ENCODE measurements at places on chromosomes 5 and 9. TPM values are rescaled to one million over a fixed set of nuclear protein-coding genes. Genes with fewer than 3 reads are reported as not detected.
A peak's percentile ranks its signal among the peaks of the same experiment; 100 is the strongest.

- peaks cover 5% of the 10 kb centered on the region for H3K36me3 ChIP-seq
- H3K27me3 ChIP-seq: no peaks in the 10 kb centered on the region
- DNase-seq: no peak
- peaks cover 2% of the 10 kb centered on the region for H3K4me1 ChIP-seq
- no peak overlapping the region for H3K4me3 ChIP-seq
- H3K27ac ChIP-seq: no peak overlapping the region
Measured at GRCh38 chr9:6897898-6898302, 140.1 kb downstream of the KDM4C start.

Gene TMEM245
- total RNA-seq: 37.9 TPM

Gene RETREG1
- 3.4 TPM for total RNA-seq

DNA sequence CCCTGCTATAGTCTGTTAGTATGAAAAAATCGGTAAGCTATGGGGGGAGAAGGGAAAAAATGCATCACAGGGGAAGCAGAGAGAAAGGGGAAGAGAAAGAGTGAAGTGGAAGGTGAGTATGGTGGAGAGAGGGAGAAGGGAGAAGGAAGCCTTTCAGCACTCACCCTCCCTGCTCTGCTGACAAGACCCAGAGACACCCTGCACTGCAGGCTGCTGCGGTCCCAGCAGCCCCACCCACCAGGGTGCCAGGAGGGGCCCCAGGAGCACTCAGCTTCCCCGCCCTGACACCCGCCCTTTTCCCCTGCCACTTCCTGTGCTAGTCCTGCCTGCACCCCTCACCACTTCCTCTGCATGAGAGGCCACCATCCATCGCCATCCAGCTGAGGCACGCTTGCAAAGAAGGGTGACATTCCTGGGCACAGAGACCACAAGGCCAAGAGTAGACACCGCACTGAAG, 12.7 kb downstream of the STK10 start:
- no peaks in the 10 kb centered on the region for H3K36me3 ChIP-seq
- no peak overlapping the region for H3K27ac ChIP-seq
- H3K27me3 ChIP-seq: no peaks in the 10 kb centered on the region
- H3K4me3 ChIP-seq: no peak overlapping the region

GRCh38 chr9:136526625-136527066, 19.2 kb downstream of the NOTCH1 start:
- no peak overlapping the region for H3K27ac ChIP-seq
- peaks cover 8% of the 10 kb centered on the region for H3K36me3 ChIP-seq
- H3K4me1 ChIP-seq: no peaks in the 10 kb centered on the region
- H3K4me3 ChIP-seq: no peak overlapping the region
- no peak for DNase-seq

DNA sequence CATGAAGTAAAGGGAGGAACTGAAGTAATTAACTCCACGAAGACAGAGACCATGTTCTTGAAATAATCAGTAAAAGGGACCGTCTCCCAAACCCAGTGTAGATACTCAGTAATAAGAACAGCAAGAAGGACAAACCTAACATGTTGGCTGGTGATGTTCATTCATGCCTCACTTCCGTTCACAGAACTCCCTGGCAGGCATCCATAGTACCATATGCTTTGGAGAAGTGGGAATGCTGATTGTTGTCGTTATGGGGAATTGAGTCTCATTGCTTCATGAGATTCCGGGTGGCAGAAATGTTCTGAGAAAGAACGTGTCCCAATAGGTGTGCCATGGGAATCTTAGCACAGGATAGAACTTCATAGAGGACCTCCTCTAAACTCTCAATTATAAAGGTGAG, 452.3 kb downstream of the ZSWIM6 start:
- no peak for DNase-seq
- no peak overlapping the region for H3K4me3 ChIP-seq
- H3K27ac ChIP-seq: no peak overlapping the region
- H3K4me1 ChIP-seq: no peaks in the 10 kb centered on the region
- no peaks in the 10 kb centered on the region for H3K36me3 ChIP-seq

DNA sequence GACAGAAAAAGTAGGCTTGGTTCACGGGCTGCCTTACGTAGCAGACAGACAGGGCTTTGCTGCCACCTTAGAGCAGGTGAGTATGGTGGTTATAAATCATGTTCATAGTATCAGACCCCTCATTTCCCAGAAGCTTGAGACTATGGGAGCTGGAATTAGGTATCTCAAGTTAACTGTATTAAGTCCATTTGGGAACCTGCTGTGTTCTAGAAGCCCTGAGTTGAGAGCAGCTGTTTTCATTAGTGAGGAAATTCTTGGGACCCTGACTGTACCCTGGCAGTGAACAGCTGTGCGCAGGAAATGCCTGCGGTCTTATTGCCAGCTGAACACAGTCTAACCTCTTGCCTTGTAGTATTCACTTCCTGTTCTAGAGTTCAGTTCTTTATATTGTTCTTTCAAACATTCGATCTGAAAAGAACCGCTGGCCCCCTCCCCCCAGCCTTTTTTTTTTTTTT, 29.8 kb downstream of the UGCG start:
- no peak overlapping the region for H3K27ac ChIP-seq
- H3K4me3 ChIP-seq: no peak overlapping the region
- DNase-seq: no peak
- H3K36me3 ChIP-seq: peaks cover 23% of the 10 kb centered on the region
- no peaks in the 10 kb centered on the region for H3K27me3 ChIP-seq

- H3K4me1 ChIP-seq: no peaks in the 10 kb centered on the region
- H3K36me3 ChIP-seq: peaks cover 18% of the 10 kb centered on the region
- H3K4me3 ChIP-seq: no peak overlapping the region
Measured at GRCh38 chr5:142122121-142122520, 13.5 kb downstream of the NDFIP1 start.

DNA sequence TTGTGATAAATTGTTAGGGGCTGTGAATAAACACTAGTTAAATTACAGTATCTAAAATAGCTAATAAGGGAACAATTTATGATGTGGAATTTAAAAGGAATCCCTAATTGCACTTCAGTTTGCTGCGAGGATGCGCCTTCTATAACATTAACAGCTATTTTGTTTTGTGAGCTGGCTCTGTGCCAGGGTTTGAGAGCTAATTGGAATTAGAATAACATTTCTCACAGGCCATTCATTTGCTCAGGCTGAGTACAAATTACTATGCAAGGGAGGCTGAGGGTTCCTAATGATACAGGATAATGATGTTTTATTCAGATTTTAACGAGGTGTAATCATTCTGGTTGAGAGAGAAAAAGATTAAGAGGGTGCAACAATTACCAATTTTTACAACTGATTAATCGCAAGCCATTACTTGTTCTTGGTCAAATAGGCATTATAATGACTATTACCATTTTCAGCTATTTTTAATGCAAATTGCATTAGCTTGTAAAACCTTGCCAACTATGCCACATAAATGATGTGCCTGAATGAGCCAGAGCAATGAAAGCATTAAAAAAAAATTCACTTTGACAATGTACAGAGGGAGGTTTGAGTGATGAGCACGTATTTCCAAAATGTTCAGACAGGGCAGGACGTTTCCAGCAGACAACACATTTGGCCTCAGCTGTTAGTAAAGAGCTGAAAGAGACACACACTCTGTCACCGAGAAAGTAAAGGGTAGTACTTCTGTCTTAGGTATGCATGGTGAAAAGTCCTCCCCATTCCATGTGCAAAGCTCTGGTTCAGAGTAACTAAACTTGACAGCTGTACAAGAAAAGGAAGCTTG, 576.5 kb downstream of the TLE1 start:
- DNase-seq: no peak
- H3K27me3 ChIP-seq: no peaks in the 10 kb centered on the region
- no peak overlapping the region for H3K4me3 ChIP-seq

- H3K4me3 ChIP-seq: no peak overlapping the region
- H3K36me3 ChIP-seq: peaks cover 5% of the 10 kb centered on the region
- H3K27me3 ChIP-seq: no peaks in the 10 kb centered on the region
- peak overlapping the region; percentile 30 for H3K27ac ChIP-seq
- peaks cover 11% of the 10 kb centered on the region for H3K4me1 ChIP-seq
- no peak for DNase-seq
Measured at GRCh38 chr9:123073991-123074422, 40.5 kb downstream of the GPR21 start.

Gene CDKN2A
- 0.35 TPM for total RNA-seq

DNA sequence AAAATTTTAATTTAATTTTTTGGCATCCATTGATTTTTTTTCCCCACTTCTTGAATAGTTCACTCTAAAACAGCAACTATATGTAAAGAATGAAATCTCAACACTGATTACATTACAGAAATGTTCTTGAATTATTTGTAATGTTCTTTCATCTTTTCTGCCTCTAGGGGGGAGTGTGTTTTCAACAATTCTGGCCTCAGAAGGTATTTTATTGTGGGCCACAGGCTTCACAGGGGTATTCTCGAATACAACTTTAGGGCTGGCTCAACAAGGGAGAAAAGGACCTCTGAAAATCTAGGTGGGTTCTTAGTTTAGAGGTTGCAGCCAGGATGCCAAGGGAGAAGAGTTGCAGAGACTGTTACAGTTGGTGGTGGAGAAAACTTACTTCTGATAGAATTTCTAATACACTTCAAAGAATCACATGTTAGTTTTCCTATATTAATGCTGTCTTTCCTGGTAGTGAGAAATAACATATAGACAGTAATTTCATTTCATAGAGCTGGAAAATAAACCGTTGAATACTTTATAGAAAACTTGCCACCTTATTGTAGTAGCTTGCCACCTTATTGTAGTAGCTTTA, 3.6 kb upstream of the NPR3 start:
- H3K27me3 ChIP-seq: peaks cover 37% of the 10 kb centered on the region
- DNase-seq: no peak

- no peak overlapping the region for H3K27ac ChIP-seq
- peaks cover 13% of the 10 kb centered on the region for H3K36me3 ChIP-seq
- no peaks in the 10 kb centered on the region for H3K27me3 ChIP-seq
- DNase-seq: no peak
- H3K4me1 ChIP-seq: peaks cover 2% of the 10 kb centered on the region
Measured at GRCh38 chr9:124375726-124376125, 39.5 kb downstream of the PSMB7 start.

- H3K36me3 ChIP-seq: no peaks in the 10 kb centered on the region
- H3K4me3 ChIP-seq: no peak overlapping the region
- H3K27me3 ChIP-seq: no peaks in the 10 kb centered on the region
- H3K4me1 ChIP-seq: peaks cover 9% of the 10 kb centered on the region
- no peak overlapping the region for H3K27ac ChIP-seq
Measured at GRCh38 chr9:126407114-126407870, 80.7 kb downstream of the MVB12B start.

Gene PCDHB6
- not detected for total RNA-seq

Gene PCDHB12
- 2.3 TPM for total RNA-seq

- peak overlapping the region; percentile 85 for H3K4me3 ChIP-seq
- peaks cover 12% of the 10 kb centered on the region for H3K4me1 ChIP-seq
- no peaks in the 10 kb centered on the region for H3K36me3 ChIP-seq
Measured at GRCh38 chr5:1111241-1111726, 579 bp downstream of the SLC12A7 start.

- H3K27ac ChIP-seq: no peak overlapping the region
- no peak for DNase-seq
- H3K27me3 ChIP-seq: no peaks in the 10 kb centered on the region
- no peaks in the 10 kb centered on the region for H3K4me1 ChIP-seq
- H3K36me3 ChIP-seq: no peaks in the 10 kb centered on the region
Measured at GRCh38 chr9:99184110-99184474, 37.6 kb downstream of the ALG2 start.

Gene FYB1
- total RNA-seq: not detected

DNA sequence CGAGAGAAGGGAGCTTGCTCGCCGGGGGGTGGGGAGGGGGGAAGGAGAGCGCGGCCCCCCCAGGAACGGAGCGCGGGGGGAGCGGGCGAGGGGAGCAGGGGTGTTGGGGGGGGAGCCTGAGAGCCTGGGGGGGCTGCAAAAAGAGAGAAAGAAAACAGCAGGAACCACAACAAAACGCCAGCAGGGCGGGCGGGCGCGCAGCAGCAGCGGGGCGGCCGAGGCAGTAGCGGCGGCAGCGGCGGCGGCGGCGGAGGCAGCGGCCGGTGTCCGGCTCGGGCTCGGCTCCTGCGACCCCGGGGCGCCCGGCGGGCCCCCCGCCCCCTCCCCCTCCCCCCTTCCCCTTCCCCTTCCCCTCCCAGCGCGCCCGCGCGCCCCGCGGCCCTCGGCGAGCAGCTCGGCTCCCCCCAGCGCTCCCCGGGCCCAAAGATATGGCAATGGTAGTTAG, 1.6 kb downstream of the NR2F1 start:
- H3K27ac ChIP-seq: no peak overlapping the region
- H3K4me3 ChIP-seq: peak overlapping the region; percentile 63
- no peak for DNase-seq
- H3K36me3 ChIP-seq: no peaks in the 10 kb centered on the region
- H3K27me3 ChIP-seq: peaks cover 69% of the 10 kb centered on the region
- H3K4me1 ChIP-seq: peaks cover 2% of the 10 kb centered on the region

- no peaks in the 10 kb centered on the region for H3K27me3 ChIP-seq
- H3K4me3 ChIP-seq: no peak overlapping the region
- no peak overlapping the region for H3K27ac ChIP-seq
- no peaks in the 10 kb centered on the region for H3K36me3 ChIP-seq
- no peak for DNase-seq
Measured at GRCh38 chr9:70949239-70949638, 172.2 kb downstream of the TRPM3 start.

Gene PCA3
- total RNA-seq: not detected

DNA sequence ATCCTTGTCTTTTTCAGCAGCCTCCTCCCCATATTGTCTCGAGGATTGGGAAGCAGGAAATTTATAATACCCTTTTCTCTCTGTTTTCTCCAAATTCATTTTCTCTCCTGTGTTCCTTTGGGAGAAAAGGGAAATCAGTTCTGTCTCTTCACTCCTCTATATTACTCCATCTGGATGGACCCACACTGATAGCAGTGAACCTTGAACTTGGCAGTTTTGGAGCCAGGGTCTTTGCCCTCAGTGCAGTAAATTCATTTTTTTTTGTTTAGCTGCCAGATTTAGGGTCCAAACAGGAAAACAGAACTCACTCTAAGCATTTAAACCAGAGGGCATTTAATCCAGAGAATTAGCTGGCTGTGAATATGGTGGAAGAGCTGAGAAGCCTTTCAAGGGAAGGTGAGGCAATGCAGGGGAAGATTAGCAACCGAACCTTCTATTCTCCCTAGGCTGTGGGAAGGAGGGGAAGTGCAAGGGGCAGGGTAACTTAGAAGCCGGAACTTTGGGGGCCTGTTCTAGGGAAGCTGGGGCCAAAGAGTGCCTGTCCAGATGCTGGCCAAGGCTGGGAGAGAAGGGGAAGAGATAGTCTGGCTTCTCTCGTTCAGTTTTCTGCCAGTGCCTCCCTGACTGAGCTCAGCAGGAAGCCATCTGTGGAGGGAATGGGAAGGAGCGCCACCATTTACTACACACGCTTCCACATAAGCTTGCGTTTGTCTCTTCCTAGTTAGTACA, 16.3 kb upstream of the NPR2 start:
- H3K36me3 ChIP-seq: peaks cover under 1% of the 10 kb centered on the region
- no peaks in the 10 kb centered on the region for H3K27me3 ChIP-seq
- H3K4me1 ChIP-seq: peaks cover 4% of the 10 kb centered on the region
- no peak overlapping the region for H3K4me3 ChIP-seq
- no peak for DNase-seq
